Activated CD4-positive, alpha-beta T cell treated with anti-CD3 and anti-CD28 coated beads, Interleukin-2, Interleukin-6, amounts not matched to agents 100 ng/mL and 50 ng/mL, durations not matched to agents 16 hours and 8 hours (primary cell): ENCODE measurements at places on chromosomes 16 and 17.
A peak's percentile ranks its signal among the peaks of the same experiment; 100 is the strongest.

DNA sequence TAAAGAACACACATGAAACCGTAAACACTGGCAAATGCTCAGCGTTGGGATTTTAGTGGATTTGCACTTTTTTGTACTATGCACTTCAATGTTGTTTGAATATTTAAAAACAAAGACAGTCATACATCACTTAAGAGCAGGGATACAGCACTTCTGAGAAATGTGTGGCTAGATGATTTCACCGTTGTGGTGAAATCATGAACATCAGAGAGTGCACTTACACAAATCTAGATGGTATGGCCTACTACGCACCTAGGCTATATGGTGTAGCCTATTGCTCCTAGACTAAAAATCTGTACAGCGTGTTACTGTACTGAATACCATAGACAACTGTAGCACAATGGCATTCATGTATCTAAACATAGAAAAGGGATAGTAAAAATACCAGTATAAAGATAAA lies 37.6 kb upstream of the CNEP1R1 start:
- peak; percentile 46 for DNase-seq

DNA sequence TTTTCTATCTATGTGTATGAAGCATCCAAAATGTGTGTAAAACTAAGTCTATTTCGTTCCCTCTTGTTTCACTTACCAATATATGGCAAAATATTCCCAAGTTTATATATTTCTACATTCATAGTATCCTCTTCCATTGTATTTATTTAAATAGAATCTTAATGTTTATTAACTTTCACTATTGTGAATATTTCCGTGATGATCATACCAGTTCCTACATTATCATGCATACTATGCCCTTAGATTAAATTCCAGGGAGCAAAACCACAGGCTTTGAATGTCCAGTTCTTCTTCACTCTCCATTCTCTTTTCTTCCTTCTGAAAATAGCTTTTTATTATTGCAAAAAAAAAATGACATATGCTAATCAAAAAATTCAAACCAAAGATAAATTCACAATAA lies 4.0 kb downstream of the MAP2K6 start:
- no peak for DNase-seq

DNA sequence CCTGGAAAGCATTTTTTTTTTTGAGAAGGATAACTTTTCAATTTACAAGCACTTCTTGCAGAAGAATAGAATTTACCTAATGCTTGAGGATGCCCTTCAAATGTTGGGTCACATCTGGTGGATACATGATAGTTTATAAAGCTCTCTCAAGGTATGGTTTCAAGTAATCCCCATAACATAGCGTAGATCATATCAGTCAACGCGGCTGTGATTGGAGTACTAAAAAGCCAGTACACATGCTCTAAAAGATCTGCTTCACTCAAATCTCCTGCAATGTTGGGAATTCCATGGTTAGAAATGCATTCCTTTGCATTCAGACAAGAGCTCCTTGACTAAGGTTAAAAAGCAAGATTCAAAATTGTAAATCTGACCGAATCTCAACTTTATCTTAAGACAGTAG lies 3.9 kb upstream of the KCNJ16 start:
- no peak for DNase-seq

DNA sequence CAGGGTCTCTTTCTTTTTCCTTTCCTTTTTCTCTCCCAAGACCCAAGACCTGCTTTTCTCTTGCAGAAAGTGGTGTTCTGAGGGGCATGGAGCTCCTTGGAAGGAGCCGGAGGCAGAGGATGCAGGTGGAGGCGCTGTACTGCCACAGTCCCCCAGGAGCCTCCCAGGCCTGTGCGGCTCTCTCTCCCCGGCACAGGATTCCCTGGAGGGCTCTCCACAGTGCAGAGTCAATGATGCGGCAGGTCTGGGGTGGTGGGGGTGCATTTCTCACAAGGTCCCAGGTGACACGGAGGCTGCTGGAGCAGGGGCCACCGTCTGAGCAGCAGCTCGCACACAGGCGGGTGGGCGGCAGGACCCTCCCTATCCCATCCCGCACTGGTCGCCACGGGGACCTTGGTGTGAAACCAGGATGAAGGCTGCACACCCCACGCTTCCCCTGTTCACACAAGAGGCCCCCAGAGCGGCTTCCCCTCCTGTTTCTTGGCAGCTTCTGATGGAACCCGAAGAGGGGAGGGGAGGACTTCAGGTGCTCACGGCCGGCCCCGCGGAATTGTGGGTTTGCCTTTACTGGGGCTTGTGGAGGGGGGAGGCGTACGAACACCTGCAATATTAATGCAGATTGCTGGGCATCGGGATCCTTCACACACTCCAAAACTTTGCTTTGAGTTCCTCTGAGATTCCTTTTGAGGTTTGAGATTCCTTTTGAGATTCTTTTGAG lies 186.9 kb downstream of the ENGASE start:
- DNase-seq: no peak

GRCh38 chr17:51133365-51133764 lies 12.7 kb upstream of the SPAG9 start:
- no peak for DNase-seq

GRCh38 chr16:57039148-57039812 lies 49.9 kb downstream of the NLRC5 start:
- peak; percentile 72 for DNase-seq

DNA sequence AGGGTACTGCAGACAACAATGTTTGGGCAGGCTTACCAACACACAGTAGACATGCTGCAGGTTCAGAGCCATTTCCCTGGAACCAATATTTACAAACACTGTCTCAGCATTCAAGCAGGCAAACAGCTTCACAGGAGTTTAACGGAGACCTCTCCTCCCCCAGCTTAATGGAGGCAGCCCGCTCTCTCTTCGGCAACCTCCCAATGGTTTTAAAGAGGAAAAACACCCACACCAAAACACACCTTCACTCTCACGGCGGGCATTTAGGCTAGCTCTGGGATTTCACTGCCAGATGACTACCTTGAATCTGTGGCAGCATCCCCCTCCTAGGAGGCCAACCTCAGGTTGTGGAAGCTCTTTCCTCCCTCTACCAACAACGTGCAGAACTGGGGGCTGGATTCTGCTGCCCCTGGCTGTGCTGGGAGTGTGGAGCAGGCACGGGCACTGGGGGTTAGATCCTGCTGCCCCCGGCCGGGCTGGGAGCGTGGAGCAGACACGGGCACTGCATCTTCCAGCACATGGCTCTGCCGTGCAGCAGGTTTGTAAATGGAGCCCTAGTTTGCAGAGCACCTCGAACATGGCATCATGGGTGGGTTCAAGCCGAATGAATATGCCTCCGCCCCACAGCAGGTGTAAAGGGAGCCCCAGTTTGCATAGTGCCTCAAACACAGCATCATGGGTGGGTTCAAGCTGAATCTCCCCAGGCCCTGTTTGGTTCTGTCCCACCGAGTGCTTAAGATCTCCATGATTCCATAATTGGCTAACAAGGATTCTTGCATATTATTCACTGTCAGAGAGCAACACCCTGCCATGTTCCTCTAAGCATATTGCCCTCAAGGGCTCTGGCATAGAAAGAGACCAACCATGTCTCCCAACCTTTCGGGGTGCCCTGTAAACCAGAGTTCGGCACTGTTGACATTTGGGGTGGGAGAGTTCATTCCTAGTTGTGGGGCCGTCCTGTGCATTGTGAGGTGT lies 86.4 kb downstream of the RBFOX3 start:
- no peak for DNase-seq

DNA sequence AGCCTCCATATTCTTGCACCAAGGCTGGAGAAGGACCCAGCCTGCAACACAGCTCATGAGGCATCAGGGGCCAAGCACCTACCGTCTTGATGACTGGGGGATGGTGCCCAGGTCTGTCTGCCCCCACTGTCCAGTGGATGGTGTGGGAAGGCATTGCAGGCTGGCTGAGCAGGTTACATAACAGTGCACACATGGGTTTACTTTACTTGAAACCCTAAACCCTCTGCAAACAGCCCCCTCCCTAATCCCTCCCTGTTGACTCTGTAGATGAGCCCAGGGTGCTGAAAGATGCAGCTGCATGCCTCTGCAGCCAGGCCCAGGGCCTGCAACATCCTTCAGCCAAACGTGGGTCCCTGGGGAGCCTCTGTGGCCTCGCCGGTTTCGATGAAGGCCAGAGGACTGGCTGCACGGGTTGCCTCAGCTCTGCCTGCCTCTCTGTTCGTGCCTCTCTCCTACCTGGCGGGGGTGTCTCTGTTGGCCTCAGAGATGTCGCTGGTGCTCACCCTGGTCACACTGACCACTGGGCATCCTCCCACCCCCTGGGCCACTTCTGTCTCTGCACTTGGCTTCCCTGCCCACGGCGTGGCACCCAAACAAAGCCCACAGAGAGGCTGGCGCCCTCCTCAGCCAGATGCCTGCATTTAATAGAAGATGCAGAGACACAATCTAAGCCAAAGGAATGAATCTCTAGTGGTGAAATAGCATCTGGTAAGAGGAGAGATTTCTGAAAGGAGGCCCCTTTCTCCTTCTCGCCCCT lies 95.1 kb downstream of the METRNL start:
- no peak for DNase-seq

DNA sequence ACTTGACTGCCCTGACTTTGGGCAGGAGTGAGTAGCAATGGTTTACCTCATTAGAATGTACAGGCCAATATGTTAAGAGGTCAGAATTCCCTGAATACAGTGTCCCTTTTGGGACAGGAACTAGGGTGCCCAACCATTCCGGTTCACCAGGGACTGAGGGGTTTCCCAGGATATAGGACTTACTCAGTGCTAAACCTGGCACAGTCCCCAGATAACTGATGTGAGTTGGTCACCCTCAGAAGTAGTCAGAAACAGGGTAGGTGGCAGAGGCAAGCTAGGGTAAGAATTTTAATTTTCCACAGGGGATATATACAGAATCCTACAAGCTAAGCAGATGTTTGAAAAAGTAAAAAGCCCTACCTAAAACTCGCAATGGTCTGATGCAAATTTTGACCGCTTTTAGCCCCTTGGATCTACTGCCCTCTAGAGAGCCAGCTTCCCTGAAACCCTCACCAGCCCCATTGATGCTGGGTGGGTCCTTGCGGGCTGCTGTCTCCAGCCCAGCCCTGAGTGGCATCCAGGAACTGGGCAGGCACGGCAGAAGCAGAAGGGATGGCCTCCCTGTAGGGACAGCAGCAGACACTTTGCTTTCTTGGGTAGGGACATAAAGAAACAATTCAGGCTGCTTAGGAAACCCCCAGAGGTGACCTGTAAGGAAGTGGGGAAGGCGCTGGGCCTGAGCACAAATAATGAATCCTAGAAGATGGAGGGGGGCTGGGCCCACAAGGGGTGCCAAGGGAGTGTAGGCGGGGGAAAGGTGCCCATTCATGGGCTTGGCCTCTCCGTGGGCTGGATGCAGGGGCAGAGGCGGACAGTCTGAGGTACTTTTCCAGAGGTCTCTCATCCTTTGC lies 434.8 kb downstream of the SLC39A11 start:
- no peak for DNase-seq

GRCh38 chr16:82582975-82583374 lies 43.8 kb upstream of the CDH13 start:
- DNase-seq: no peak

- no peak for DNase-seq
Measured at GRCh38 chr16:77057161-77057774, 133.7 kb upstream of the MON1B start.

DNA sequence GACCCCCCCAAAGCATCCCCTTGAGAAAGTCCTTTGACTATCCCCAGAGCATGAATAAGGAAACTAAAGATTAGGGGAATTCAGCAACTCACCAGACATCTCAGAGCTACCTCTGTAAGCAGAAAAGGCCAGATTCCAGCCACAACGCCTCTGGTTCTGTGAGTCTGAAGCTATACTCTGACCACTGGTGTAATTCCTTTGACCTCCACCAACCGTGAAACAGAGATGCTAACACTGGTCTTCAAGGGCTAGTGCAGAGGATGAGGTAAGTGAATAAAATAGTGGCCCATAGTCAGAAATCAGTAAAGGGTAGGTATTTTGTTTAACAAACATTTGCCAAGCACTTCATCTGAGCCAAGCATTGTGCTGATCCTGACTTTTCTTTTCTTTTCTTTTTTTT lies 353.4 kb downstream of the NPIPA8 start:
- no peak for DNase-seq

GRCh38 chr17:65583921-65584603 lies 22.6 kb upstream of the AXIN2 start:
- no peak for DNase-seq

DNA sequence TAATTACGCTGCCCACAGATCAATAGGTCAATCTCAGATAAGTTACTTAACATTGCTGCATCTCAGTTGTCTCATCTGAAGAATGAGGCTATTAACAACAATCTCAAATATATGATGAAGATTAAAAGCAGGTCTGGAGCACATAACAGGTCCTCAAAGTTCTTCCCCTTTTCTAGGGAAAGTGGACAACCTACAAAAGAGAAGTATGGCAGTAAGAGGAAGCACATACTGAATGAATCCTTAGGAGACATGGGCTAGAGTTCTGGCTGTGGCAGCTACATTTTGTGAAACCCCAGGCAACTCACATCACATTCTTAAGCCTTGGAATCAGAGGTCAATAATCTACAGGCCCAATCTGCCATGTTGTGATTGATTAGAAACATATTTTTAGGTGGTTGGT lies 180.6 kb downstream of the PCTP start:
- no peak for DNase-seq
